ENCODE measurements at places on chromosomes 7 and 10.

GRCh38 chr10:100979791-100980272, 7.5 kb downstream of the MRPL43 start:
- H3K4me3 ChIP-seq: no peak overlapping the region
- no peak overlapping the region for H3K27ac ChIP-seq
- peaks cover 19% of the 10 kb centered on the region for H3K36me3 ChIP-seq
- no peaks in the 10 kb centered on the region for H3K27me3 ChIP-seq

DNA sequence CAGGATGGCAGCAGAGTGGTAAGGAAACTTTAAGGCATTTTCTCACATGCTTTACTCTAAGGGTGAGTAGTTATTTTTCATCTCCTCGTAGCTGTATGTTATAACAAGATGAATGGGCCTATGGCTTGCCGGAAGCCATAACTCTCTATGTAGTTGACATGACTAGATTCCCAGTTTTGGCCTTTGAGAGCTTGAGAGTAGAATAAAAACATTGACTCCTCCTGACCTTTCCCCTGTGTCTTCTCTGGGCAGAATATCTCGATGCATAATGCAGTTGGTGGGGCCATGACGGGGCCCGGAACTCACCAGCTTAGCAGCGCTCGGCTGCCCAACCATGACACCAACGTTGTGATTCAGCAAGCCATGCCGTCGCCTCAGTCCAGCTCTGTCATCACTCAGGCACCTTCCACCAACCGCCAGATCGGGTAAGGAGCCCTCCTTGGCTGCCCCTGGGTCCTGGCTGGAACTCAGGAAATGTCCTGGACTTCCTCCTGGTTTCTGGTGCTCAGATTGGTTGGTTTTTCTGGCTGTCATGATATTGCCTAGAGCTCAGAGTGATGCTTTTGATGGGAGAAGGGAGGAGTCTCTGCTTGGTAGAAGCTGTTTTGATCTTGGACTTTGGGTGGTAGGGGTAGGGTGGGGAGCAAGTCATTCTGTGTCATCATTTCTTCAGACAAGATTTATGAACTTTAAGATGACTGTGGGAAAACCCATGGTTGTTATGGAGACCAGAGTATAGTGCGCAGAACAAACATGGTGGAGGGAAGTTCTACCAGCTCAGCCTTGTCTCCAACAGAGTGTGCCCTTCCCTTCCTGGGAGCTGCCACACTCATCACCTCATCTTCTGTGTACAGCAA, 158.0 kb downstream of the CREB5 start:
- no peak for DNase-seq
- H3K36me3 ChIP-seq: no peaks in the 10 kb centered on the region
- H3K4me3 ChIP-seq: no peak overlapping the region
- H3K27ac ChIP-seq: no peak overlapping the region

- no peak overlapping the region for H3K4me3 ChIP-seq
- peaks cover 58% of the 10 kb centered on the region for H3K4me1 ChIP-seq
- no peaks in the 10 kb centered on the region for H3K27me3 ChIP-seq
- H3K36me3 ChIP-seq: peaks cover 28% of the 10 kb centered on the region
- no peak overlapping the region for H3K27ac ChIP-seq
Observed at GRCh38 chr10:6092731-6093130, 3.9 kb downstream of the RBM17 start.

GRCh38 chr7:8418629-8419245, 14.7 kb upstream of the NXPH1 start:
- H3K4me1 ChIP-seq: no peaks in the 10 kb centered on the region
- H3K27ac ChIP-seq: no peak overlapping the region
- H3K27me3 ChIP-seq: peaks cover 9% of the 10 kb centered on the region
- H3K4me3 ChIP-seq: no peak overlapping the region

DNA sequence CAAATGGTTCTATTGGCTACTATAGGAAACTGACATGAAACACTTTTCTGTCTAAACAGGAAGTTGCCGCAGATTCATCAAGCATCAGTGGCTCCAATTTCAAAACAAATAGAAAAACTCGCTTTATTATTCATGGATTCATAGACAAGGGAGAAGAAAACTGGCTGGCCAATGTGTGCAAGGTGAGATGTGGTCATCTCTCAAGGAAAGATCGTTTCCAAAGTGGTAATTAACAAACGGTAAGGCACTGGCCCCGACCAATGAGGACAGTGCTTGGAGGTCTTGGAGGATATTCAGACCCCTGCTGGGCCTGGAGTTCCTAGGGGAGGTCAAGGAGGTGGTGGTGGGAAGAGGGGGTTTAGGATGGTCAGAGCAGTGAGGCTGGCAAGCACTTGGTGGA, 2.6 kb downstream of the PNLIP start:
- H3K27ac ChIP-seq: no peak overlapping the region
- H3K27me3 ChIP-seq: no peaks in the 10 kb centered on the region
- H3K36me3 ChIP-seq: no peaks in the 10 kb centered on the region
- no peak overlapping the region for H3K4me3 ChIP-seq

All from effector memory CD8-positive, alpha-beta T cell (primary cell).